Hematopoietic multipotent progenitor cell treated with erythropoietin and hydrocortisone succinate and interleukin-3 and kit ligand, for 8 days (in vitro differentiated cells): ENCODE measurements at places on chromosomes 16 and 17.
A peak's percentile ranks its signal among the peaks of the same experiment; 100 is the strongest.

GRCh38 chr16:84324434-84325262 lies 30.0 kb downstream of the WFDC1 start:
- no peak for DNase-seq

DNA sequence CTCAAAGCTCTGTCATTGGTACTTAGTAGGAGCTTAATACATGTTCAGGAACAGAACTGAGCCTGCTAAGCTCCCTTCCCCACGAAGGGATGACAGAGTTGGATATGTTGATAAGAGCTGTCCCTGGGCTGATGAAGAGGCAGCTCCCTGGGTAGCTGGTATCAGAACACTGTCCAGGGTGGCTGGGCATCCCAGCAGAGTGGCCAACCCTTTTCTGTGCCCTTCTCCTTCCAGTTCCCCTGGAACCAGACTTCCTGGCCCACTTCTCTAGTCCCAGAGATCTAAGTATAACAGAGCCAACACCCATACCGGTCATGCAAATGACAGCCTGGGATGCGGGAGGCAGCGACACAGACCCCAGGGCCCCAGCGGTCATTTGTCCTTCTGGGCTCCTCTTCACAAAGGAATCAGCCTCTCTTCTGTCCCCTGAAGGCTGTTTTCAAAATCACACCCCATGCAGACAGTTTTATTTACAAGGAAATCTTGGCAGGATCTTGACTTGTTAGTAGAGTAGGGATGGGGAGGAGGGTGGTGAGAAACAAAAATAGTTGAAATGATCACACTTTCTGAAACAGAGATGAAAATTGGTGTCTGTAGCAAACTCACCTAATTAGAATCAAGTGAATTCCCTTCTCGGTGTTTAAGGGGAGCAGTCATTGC lies 1.4 kb upstream of the RHBDL3 start:
- DNase-seq = no peak

DNA sequence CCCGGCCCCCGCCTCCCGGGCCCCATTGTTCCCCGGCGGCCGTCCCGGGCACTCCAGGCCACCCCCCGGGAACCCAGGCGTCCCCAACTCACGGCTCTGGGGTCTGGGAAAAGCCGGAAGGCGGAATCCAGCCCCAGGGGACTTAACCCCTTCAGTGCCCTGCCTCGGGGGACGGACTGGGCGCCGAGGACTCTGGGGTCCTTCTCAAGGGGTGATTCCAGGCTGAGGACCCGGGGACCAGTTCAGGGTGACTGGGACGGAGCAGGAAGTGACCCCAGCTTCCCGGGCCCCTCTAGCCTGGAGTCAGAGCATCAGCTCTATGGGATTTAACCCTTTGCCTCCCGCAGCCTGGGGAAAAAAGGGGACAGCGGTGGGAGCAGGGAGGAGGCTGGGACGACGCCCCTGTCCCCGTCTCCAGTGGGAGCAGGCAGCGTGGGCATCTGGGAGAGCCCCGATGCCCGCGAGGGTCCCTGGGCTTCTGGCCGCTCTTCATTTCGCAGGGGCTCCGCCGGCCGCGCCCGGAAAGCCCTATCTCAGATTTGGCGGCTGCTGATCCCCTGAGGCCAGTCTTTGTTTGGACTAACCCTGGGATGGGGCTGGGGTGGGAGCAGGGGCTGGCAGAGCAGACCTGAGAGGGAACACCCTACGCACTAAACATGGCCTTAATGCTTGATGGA lies at the start of gene ZNF629:
Gene ZNF629 (minus strand): TSS at position 270 of the 677 bp plus-strand sequence. CDS start 2,723 bp downstream, outside the sequence.
- DNase-seq = peak; percentile 43

DNA sequence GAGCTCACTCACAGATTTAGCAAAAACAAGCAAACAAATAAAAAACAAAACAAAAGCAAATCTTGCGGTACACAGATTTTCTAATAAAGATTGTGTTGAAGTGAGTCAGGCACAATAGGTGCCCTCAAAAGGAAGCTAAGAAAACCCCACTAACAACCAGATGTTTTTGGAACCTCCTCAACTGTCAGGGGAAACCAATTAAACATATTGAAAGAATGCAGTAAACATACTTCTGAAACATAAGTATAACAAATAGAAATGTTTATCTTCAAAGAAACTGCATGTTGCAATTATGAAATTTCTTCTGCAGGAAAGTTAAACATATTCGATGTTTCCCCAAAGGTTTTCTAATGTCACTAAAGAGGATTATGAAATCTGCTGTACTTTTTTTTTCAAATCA lies 110.5 kb upstream of the CORO6 start:
- DNase-seq = no peak

DNA sequence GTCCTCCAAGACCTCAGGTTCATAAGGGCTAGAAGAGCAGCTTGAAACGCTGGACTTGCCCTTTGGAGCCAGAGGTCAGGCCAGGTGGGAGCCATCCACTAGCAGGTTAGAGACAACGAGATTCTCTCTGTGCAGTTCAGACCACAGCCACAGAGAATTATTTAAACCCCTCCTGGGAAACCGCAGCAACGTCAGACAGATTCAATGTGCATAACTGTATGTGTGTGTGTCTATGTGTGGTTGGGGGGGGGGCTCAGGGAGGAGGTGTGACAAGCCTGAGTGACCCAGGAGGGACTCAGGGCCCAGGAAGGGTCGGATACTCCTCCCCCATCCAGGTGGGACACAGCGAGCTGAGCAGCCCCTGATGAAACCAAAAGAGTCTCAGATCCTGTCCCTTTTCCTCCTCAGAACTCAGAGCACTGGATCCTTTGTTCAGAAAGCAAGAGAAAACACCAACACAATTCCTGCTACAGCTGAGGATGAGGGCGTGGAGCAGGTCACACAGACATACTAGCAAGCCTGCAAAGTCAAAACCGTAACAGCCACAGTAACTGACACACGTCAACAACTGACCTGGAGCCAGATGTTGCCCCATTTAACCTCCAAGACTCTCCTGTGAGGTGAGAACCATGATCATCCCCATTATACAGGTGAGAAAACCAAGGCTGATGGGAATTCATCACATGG lies 66.8 kb downstream of the XYLT1 start:
- DNase-seq = no peak

GRCh38 chr17:41530062-41531048 lies 2.2 kb upstream of the KRT19 start:
- peak; percentile 74 for DNase-seq

DNA sequence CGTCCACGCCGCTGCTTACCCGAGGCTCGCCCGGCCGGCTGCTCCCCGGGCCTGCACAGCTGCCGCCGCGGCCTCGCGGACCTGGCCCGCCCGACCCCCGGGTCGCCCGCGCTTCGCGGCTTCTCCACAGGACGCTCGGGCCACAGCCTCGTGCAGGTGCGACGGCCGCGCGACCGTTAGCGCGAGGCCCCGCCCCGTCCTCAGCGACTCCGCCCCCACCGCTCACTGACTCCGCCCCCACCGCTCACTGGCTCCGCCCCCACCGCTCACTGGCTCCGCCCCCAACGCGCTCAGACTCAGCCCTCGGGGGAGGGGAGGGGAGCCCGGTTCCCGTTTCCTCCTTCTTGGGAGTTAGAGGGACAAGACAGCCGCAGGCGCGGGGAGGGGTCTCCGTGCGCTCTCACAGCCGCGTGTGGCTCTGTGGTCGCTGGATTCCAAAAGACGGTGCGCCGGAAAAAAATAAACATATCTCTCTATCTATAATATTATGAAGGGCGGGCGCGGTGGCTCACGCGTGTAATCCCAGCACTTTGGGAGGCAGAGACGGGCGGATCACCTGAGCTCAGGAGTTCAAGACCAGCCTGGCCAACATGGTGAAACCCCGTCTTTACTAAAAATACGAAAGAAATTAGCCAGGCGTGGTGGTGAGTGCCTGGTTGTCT lies at the start of gene MEIOB:
Gene MEIOB (minus strand): TSS at position 191 of the 662 bp plus-strand sequence. CDS start 3,989 bp downstream, outside the sequence.
- peak; percentile 52 for DNase-seq

DNA sequence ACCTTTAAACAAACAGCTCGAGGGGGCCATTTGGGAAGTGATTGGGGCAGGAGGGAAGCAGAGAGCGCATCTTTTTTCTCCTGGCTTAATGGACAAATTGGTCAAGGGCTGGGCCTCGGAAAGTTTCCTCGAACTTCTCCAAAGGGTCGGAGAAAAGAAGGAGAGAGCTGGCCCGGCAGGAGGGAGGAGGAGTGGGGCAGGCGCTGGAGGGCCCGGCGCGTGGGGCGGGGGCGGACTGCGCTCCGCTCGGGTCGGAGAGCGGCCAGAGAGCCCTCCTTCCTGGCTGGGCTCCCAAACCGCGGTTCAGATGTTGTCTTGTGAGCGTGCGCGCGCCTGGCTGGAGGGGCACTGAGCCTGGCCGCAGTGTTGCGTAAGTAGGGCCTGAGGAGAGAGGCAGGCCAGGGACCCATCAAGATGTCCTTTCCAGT lies 1.2 kb downstream of the MMP2 start:
- DNase-seq = peak; percentile 38

DNA sequence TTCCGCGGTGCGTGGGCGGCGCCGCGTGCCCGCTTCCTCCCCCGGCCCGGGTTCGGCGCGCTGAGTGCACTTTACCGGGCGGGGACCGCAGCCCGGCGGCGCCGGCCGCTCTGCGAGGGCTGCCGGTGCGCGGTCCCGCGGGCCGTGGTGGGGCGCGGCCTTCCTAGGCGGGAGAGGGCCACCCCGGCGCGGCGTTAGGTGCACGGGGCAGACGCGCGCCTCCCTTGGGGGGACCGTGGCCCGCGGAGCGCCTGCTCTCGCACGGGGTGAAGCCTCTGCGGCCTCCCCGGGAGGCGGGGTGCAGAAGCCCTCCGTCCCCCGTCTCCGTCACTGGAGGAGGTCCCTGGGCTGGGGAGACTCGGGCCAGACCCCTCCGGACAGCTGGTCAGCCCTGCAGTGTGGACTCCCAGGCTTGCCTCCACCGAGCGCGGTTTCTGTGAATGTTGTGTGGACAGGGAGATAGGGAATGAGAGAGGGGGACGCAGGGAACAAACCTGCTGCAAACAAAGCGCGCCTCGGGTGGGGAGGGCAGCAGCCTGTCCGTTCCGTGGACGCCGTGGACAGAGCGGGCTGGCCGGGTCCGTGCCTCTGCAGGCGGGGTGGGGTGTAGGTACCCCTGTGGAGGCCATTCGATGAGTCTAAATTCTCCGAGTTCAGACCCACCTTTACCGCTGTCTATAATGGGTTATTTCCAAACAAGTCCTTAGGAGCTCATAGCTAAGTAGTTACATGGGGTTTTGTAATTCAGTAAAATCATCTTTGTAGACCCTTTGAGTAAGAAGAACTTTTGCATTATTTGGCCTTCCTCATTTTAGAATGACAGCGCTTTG lies 721 bp downstream of the TBCD start:
- peak; percentile 20 for DNase-seq

GRCh38 chr16:82181461-82182185 lies 11.6 kb upstream of the MPHOSPH6 start:
- no peak for DNase-seq

DNA sequence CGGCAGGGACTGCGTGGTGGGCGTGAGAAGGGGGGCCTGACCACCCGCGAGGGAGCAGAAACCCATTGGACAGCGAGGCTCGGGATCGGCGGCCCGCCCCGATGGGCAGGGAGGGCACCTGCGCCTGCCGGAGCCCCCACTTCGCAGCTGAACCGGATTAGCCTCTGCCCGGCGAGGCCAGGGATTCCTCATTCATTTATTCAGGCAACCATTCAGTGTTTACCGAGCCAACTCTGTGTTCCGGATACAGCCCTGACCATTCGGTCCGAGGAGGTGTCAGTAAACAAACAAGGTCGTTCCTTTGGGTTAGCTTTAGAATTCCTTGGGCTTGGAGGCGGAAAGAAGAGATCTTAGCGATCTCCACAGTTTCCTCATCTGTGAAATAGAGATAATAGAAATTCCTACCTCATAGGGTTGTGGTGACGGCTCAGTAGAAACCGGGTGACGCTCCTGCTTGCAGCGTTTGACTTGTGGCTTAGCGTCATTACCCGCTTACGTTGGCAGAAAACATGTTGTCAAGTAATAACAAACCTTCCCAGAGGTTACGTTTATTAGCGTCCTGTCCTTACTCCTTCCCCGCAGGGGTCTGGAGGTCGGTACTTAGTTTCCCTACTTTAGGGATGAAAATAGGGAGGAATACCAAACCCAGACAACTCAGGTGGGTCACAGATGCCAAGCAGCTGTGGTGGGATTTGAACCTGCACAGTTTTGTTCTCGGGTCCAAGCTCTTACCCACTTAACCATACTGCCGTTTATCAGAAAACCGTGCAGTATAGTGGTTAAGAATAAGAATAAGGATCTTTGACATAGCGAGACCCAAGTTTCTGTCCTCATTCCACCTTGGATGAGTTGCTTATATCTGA lies 893 bp downstream of the POLR3E start:
- peak; percentile 94 for DNase-seq

DNA sequence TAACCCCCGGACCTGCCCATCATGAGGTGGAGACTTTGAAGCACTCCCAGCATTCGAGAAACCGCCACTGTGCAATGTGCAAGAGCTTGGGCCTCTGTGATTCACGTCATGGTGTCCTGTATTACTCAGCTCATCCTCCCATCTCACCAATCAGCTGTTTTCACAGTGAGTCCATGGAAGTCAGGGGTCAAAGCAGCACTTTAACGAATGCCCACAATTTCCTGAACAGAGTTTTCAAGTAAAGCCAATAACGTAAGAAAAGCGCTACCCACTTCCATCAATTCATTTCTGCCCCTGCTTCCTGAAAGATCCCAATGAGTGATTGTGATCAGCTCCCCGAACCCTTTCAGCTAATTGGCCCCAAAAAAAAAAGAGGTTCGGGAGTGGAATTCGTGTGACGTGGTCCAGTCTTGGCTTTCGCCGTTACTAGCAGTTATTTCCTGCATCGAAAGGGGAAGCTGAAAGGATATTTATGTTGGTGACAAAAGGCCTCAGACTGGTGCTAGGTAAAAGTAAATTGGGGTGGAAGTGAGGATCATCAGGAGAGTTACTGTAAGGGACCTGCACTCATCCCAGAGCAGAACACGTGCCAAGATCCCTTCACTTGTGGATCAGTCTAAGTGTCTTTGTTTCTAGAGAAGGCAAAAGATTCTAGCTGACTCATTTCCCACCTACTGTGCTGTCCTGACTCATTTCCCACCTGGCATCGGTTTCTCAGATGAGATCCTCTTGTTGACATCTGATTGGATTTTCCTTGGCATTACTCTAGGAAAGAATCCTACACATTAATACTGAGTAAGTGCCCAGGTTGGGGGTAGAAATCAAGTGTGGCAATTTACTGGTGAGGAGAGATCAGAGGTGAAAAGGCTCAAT lies 136.7 kb upstream of the NUDT7 start:
- no peak for DNase-seq

GRCh38 chr17:50919321-50920040 lies 53.3 kb upstream of the TOB1 start:
- DNase-seq = peak; percentile 31

GRCh38 chr16:81487301-81487720 lies 42.7 kb downstream of the CMIP start:
- DNase-seq = no peak

DNA sequence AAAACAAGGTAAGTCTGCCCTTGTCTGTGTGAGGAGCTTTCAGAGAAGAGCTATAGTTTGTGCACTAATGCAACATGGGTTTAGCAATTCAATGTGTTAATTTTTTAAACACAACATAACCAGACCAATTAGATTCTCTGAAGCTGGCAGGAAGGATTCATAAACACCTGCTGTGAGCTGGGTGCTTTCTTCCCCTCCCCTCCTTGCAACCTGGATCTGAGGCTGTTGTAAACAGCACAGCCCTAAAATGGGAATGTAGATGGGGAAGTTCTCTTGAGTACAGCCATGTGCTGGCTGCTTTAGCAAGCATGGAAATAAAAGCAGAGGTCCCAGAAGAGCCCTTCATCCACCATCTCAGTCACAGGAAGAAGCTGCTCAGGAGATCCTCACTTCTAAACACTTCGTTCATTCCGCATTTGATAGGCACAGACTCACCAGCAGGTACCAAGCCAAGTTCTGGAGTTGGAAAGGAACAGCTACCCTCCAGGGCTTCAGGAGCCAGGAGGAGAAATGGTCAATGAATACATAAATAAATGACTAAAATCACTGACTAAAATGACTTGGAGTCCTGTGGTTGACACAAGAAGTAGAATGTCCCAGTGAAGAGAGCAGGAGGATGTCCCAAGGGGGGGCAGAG lies 21.7 kb downstream of the AXIN2 start:
- no peak for DNase-seq

GRCh38 chr16:85461814-85462713 lies 151.1 kb upstream of the GSE1 start:
- peak; percentile 83 for DNase-seq
